ENCODE measurements at places on chromosomes 12 and 14.

DNA sequence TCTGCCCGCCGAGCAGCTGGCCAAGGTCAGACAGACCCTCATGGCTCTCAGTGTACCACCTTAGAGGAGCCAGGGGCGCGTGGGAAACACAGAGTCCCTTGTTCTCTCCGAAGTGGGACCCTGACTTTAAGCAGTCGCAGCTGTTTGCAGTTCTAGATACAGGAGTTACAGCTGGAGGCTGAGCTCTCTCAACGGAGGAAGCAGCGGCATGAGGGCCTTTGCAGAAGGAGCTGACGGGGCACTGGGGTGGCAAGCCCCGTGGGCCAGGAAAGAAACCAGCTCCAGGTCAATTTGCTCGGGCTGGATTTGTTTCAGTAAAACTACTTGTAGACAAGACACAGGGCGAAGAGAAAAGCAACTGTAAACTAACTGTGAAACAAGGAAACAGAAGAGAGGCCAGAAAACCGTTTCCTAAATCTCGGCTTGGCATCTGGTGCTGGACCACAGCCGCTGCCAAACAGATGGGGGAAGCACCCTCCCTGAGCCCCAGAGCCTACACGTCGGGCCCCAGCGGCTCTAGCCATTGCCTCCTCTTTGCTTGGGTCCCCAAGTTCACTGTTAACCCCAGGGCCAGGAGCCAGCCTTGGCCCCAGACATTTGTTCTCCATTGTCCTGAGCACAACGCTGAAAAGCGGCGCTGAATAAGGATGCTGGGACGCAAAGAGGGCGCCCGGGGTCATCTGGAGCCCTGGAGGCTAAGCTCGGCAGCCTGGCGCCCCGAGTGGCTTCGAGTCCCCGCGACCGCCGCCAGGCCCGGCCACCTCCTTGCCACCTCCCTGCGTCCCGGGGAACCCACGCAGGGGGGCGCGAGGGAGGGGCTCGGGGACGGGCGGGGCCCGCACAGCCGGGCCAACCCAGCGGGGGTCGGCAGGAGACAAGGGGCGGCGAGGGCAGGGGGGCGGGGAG, 914 bp upstream of the PACS2 start:
- no peak for DNase-seq

DNA sequence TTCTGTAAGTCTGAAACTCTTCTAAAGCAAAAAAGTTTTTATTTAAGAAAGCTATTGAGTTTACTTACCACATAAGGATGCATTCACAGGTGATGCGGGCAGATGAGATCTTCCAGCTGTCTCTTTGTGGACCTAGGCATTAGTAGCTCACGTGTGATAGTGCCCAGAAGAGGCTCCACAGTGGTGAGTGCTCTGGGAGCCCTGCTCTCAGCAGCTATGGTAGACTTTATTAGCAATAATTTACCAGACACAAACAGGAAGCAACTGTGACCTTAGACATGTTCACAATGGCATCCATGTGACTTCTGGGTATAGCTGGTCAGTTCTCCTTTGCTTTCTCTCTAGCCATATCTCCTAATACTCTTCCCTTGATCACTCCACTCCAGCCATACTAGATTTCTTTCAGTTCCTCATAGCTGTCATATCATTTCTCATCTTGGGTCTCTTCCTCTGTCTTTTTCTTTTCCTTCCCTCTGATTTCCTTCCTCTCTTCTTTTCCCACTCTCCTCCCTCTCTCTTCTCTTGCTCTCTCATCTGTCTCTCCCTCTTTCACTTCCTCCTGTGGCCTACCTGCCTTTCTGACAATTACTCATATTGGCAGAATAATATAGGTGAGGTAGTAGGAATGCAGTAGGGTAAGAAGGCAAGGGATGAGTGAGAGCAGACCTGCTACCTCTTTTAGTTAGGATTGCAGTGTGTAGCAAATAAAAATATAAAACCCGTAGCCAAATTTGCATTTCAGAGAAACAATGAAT, 75.2 kb upstream of the SCAF11 start:
- peak; percentile 9 for DNase-seq

DNA sequence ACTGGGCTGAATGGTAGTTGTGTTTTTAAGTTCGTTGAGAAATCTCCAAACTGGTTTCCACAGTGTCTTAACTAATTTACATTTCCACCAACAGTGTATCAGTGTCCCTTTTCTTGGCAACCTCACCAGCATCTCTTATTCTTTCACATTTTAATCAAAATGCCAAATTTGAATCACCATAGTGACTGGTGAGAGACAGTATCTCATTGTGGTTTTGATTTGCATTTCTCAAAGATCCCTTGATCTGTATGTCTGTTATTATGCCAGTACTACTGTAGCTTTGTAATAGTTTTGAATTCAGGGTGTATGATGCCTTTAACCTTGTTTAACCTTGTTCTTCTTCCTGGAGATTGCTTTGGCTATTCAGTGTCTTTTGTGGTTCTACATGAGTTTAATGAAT, 2.2 kb upstream of the EIF2S3B start:
- DNase-seq, result no peak

DNA sequence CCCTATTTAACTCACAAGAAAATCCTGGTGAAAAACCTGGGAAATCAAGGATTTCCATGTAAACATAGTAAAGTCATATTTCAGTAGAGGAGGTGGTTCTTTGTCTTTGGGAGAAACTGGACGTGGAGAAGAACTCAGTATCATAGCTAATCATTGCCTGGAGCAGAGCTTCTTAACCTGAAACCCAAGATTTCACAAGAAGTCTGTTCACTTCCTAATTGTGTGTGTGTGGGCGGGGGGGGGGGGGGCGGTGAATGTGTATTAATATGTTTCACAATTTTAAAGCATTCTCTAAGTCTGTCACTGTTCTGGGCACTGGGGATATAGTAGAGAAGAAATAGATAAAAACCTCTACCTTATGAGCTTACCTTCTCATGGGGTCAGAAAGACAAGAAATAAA, 96.7 kb upstream of the PPP4R3A start:
- DNase-seq, result no peak

GRCh38 chr12:91974541-91975085, 171.0 kb downstream of the BTG1 start:
- no peak for DNase-seq

GRCh38 chr12:54412786-54413185, 6.3 kb downstream of the ITGA5 start:
- no peak for DNase-seq

GRCh38 chr12:11885261-11886038, 185.3 kb upstream of the BCL2L14 start:
- DNase-seq, result no peak

GRCh38 chr12:2537868-2538541, 256.8 kb upstream of the FKBP4 start:
- no peak for DNase-seq

DNA sequence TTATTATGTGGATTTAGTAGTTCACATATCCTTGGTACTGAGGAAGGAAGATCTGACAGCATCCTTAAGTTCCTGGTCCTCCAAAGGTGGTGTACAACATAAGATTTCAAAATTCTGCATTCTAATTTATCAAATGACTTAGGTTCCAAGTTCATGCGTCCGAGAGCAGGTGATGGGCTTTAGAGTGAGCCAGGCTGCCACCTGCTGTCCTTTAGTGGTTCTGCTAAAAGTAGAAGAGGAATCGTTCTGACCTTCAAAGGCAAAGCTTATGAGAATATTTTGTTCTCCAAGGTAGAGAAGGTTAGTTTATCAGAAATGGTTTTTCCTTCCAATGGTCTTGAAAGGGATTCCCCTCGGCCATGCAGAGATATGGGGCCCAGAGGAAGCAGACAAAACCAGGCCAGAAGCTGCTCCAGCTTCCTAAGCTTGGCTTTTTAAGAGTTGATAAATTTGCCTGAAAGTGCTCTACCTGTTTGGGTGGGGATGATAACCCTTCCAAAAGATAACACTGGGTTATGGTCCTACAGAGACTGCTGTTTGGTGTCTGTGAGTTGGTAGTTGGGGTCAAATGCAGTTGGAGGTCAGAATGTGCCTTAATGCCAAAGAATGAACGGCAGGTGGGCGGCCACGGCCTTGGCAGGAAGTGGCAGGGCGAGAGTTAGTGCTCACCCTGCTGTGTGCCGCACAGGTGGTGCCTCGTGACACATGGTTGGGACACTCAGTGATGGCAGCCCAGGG, 29.1 kb upstream of the LRTM2 start:
- DNase-seq, result peak; percentile 69
